ENCODE measurements at places on chromosomes 6 and 20. TPM values are rescaled to one million over a fixed set of nuclear protein-coding genes. Genes with fewer than 3 reads are reported as not detected.

TREM1 gene
- 0.17 TPM for total RNA-seq

PKHD1 gene
- total RNA-seq, result not detected

SYCP2L gene
- total RNA-seq, result 0.10 TPM

NRN1 gene
- 1.00 TPM for total RNA-seq

TREML1 gene
- not detected for total RNA-seq

RPRD1B gene
- total RNA-seq, result 28.9 TPM

GID8 gene
- total RNA-seq, result 34.8 TPM

THBD gene
- not detected for total RNA-seq

MUC22 gene
- total RNA-seq, result not detected

GRCh38 chr6:149859368-149859767, 4.8 kb downstream of the LRP11 start:
- no peak for DNase-seq
- H3K27me3 ChIP-seq, result peaks cover 2% of the 10 kb centered on the region
- no peaks in the 10 kb centered on the region for H3K36me3 ChIP-seq
- H3K4me3 ChIP-seq, result no peak overlapping the region
- peaks cover 14% of the 10 kb centered on the region for H3K4me1 ChIP-seq
- H3K27ac ChIP-seq, result no peak overlapping the region

DNA sequence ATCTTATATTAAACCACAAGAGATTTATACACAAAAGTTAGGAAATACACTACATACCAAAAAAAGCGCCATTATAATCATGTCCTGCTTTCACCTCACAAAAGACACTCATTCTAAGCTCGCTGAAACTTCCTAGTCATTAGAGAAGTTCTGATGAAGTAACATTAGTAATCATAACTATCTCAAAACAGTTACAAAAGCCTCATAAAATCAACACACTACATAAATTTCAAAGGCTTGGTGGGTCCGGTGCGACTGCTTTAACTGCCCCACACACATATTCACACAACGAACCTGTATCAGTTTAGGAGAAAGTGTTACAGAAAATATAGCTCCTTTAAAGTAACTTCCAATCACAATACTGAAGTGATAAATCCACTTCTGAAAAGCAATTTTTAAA, 1.9 kb downstream of the PHIP start:
- DNase-seq, result peak; percentile 42
- H3K4me3 ChIP-seq, result peak overlapping the region; percentile 87
- H3K27me3 ChIP-seq, result no peaks in the 10 kb centered on the region
- peaks cover 18% of the 10 kb centered on the region for H3K36me3 ChIP-seq
- peak overlapping the region; percentile 93 for H3K27ac ChIP-seq
- peaks cover 51% of the 10 kb centered on the region for H3K4me1 ChIP-seq

GRCh38 chr6:165745492-165745891, 82.5 kb upstream of the PDE10A start:
- H3K27me3 ChIP-seq, result no peaks in the 10 kb centered on the region
- H3K27ac ChIP-seq, result no peak overlapping the region
- no peaks in the 10 kb centered on the region for H3K36me3 ChIP-seq
- no peaks in the 10 kb centered on the region for H3K4me1 ChIP-seq
- no peak for DNase-seq

DNA sequence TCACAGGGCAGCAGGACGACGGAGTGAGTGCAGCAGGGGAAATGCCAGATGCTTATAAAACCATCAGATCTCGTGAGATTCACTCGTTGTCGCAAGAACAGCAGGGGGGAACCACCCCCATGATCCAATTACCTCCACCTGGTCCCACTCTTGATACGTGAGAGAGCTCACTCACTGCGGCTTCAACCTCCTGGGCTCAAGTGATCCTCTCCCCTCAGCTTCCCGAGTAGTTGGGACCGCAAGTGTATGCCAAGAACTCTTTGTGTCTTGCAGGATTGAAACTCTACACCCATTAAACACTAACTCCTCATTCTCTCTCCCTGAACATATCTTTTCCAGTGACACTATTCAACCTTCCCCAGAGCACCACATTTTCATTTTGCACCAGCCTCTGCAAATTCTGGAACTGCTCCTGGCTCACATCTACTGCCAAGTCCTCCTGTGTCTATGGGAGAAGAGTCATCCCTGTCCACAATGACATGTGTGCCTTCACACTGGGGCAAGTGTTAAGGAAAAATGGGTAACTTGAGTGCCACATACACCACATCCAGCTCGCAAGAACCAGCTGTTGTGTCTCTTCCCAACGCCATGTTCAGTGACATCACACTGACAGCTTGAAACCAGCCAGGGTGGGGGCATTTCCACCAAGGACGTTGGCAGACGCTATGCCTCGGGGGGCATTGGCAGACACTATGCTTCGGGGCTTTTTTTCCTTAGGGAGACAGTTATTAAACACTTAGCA, 14.7 kb upstream of the TAF4 start:
- no peak overlapping the region for H3K27ac ChIP-seq
- peaks cover 7% of the 10 kb centered on the region for H3K36me3 ChIP-seq
- H3K27me3 ChIP-seq, result peaks cover 8% of the 10 kb centered on the region

DNA sequence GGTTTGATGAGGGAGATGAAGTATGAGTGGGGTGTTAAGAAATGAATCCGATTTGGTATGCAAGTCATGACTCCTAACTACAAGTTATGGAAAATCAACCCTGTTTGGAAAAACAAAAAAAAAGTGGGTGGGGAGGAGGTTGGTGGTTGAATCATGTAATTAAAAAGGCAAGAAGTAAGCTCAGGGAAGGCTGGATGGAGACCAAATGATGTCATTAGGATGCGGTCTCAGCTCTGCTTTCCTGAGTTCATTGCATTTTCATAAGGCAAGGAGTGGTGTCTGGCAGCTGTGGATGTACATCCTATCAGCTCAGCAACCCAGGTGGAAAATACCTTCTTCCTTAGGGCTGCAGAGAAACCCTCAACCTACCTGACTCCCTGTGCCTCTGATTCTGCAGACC, 60.4 kb upstream of the AKAP12 start:
- peaks cover 26% of the 10 kb centered on the region for H3K27me3 ChIP-seq
- no peak for DNase-seq
- no peak overlapping the region for H3K4me3 ChIP-seq
- H3K36me3 ChIP-seq, result no peaks in the 10 kb centered on the region
- H3K27ac ChIP-seq, result no peak overlapping the region
- no peaks in the 10 kb centered on the region for H3K4me1 ChIP-seq

DNA sequence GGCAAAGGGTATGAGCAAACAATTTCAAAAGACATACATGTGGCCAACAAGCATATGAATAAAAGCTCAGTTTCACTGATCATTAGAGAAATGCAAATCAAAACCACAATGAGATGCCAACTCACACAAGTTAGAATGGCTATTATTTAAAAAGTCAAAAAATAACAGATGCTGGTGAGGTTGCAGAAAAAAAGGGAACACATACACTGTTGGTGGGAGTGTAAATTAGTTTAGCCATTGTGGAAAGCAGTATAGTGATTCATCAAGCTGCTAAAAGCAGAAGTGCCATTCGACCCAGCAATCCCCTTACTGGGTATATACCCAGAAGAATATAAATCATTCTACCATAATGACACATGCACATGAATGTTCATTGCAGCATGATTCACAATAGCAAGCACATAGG, 6.7 kb upstream of the KHDC1L start:
- H3K27ac ChIP-seq, result no peak overlapping the region
- H3K4me3 ChIP-seq, result no peak overlapping the region
- H3K27me3 ChIP-seq, result no peaks in the 10 kb centered on the region
- no peaks in the 10 kb centered on the region for H3K4me1 ChIP-seq
- H3K36me3 ChIP-seq, result no peaks in the 10 kb centered on the region
- DNase-seq, result no peak

GRCh38 chr6:169271158-169271876, 17.7 kb upstream of the THBS2 start:
- H3K27ac ChIP-seq, result no peak overlapping the region
- H3K4me1 ChIP-seq, result no peaks in the 10 kb centered on the region
- no peak overlapping the region for H3K4me3 ChIP-seq
- DNase-seq, result no peak
- no peaks in the 10 kb centered on the region for H3K27me3 ChIP-seq

DNA sequence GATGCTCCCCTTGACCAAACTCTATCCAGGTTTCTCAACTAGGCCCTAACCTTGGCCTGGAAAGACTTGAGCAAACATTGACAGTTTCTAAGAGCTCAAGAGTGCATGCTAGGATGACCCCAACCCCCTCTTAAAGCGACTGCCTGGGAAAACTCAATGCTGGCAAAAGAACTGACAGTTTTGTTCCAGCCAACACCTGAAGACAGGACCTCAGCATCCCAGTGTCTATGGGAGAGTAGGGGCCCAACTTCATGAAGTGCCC, 119.9 kb downstream of the ZMYND8 start:
- no peak overlapping the region for H3K27ac ChIP-seq
- H3K4me3 ChIP-seq, result no peak overlapping the region
- H3K27me3 ChIP-seq, result no peaks in the 10 kb centered on the region
- H3K36me3 ChIP-seq, result peaks cover 35% of the 10 kb centered on the region
- H3K4me1 ChIP-seq, result peaks cover 3% of the 10 kb centered on the region

- H3K27me3 ChIP-seq, result no peaks in the 10 kb centered on the region
- DNase-seq, result no peak
- no peak overlapping the region for H3K4me3 ChIP-seq
- no peaks in the 10 kb centered on the region for H3K4me1 ChIP-seq
- H3K36me3 ChIP-seq, result no peaks in the 10 kb centered on the region
Measured at GRCh38 chr6:120228297-120228696, 878.7 kb upstream of the MAN1A1 start.

DNA sequence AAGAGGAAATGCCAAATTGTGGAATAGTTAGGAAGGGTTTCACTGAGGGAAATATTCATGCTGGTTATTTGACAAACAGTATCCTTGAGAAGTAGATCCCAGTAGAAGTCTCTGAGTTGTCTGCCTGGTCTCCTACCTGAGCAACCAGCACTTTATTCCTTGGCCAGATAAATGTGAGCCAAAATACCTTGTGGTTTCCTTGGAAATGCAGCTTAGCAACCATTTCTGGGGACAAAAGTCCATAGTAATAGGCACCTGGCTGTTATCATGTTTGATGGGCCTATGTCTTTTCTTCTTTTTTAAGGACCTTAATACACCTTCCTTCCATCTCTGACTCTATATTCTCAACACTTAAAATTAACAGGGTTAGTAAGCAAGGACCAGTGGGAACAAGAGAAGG, 217.1 kb upstream of the MARCKS start:
- no peak overlapping the region for H3K4me3 ChIP-seq
- H3K36me3 ChIP-seq, result no peaks in the 10 kb centered on the region
- H3K4me1 ChIP-seq, result peaks cover 3% of the 10 kb centered on the region
- H3K27me3 ChIP-seq, result no peaks in the 10 kb centered on the region
- DNase-seq, result no peak
- no peak overlapping the region for H3K27ac ChIP-seq

DNA sequence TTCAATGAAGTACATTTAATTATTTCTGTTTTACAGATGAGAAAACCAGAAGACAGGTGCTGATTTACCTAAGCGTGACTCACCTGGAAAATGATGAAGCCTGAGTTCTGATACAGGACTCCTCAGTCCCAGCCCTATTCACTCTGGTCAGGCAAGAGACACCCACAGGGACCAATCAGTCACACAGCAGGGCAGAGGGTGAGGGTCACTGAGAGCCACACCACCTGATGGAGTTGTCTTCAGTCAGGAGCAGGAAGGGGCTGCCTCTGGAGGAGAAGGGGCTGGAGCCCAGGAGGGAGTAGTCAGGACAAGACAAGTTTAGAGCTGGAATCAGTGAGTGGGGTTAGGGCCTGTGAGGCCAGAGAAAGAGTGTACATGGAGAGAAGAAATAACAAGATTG, 251.2 kb upstream of the MOCS1 start:
- H3K27ac ChIP-seq, result no peak overlapping the region
- H3K4me3 ChIP-seq, result no peak overlapping the region
- DNase-seq, result no peak
- peaks cover 3% of the 10 kb centered on the region for H3K27me3 ChIP-seq

DNA sequence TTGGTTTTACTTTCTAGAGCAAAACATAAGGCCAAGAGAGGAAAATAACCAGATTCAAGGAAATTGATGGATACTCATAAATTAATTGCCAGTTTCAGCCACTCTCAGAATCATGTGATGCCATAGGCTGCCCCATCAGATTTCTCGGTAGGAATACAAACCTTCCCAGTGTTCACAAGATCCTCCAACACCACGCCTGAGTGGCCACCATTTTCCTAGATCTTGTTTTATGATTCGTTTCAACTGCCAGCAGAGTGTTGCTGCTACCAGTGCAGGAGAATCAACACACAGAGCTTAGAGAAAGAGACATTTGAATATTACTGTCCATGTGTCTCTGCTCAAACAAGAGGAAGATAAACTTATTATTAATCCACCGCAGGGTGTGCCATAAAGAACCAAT, 434.2 kb upstream of the CDH4 start:
- peaks cover 4% of the 10 kb centered on the region for H3K4me1 ChIP-seq
- no peak overlapping the region for H3K27ac ChIP-seq
- DNase-seq, result no peak
- peaks cover 4% of the 10 kb centered on the region for H3K27me3 ChIP-seq

- no peaks in the 10 kb centered on the region for H3K27me3 ChIP-seq
- DNase-seq, result no peak
- no peak overlapping the region for H3K27ac ChIP-seq
- no peaks in the 10 kb centered on the region for H3K4me1 ChIP-seq
- H3K4me3 ChIP-seq, result no peak overlapping the region
- peaks cover 9% of the 10 kb centered on the region for H3K36me3 ChIP-seq
Measured at GRCh38 chr6:126258150-126258549, 81.8 kb upstream of the CENPW start.

- no peaks in the 10 kb centered on the region for H3K27me3 ChIP-seq
- no peak overlapping the region for H3K4me3 ChIP-seq
- peaks cover 6% of the 10 kb centered on the region for H3K36me3 ChIP-seq
- no peak for DNase-seq
- H3K4me1 ChIP-seq, result peaks cover 25% of the 10 kb centered on the region
Measured at GRCh38 chr20:5767493-5768098, 17.4 kb downstream of the SHLD1 start.

DNA sequence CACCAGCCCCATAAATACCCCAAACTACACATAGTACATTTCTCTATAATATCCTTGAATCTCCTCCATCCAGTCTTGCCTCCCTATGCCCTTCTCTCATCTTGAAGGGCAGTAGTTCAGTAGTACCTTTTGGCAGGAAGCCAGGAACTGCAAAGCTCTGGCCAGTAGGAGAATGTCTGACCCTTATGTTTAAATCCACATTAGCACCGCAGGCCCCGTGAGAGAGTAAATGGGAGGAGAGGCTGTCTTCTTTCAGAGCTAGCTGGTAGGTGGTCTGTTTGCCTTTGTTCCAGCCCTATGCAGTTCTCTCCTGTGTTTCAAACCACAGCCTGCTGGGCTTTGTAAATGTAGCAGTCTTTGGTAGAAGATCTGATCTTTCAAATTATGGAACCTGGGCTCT, 690.7 kb downstream of the DOK5 start:
- no peaks in the 10 kb centered on the region for H3K4me1 ChIP-seq
- no peak overlapping the region for H3K4me3 ChIP-seq
- no peak overlapping the region for H3K27ac ChIP-seq

Measured in activated CD4-positive, alpha-beta memory T cell treated with anti-CD3 and anti-CD28 coated beads for 36 hours (primary cell).